ENCODE measurements at places on chromosomes 4 and X. TPM values are rescaled to one million over a fixed set of nuclear protein-coding genes. Genes with fewer than 3 reads are reported as not detected.

DNASE1L1 gene
- polyA plus RNA-seq = 8.8 TPM

CXorf49 gene
- polyA plus RNA-seq = not detected

EMCN gene
- 34.7 TPM for polyA plus RNA-seq

ABHD18 gene
- 17.6 TPM for polyA plus RNA-seq

PLXNB3 gene
- 4.0 TPM for polyA plus RNA-seq

CT45A1 gene
- 7.4 TPM for polyA plus RNA-seq

FAM184B gene
- 0.17 TPM for polyA plus RNA-seq

HPGDS gene
- polyA plus RNA-seq = 5.1 TPM

TMEM175 gene
- 26.3 TPM for polyA plus RNA-seq

ENAM gene
- 0.14 TPM for polyA plus RNA-seq

MXRA5 gene
- polyA plus RNA-seq = 0.67 TPM
